GM18507 (cell line): ENCODE measurements at places on chromosomes 3 and 15.
A peak's percentile ranks its signal among the peaks of the same experiment; 100 is the strongest.

GRCh38 chr15:62753518-62754221, 288.9 kb upstream of the TPM1 start:
- DNase-seq: no peak

DNA sequence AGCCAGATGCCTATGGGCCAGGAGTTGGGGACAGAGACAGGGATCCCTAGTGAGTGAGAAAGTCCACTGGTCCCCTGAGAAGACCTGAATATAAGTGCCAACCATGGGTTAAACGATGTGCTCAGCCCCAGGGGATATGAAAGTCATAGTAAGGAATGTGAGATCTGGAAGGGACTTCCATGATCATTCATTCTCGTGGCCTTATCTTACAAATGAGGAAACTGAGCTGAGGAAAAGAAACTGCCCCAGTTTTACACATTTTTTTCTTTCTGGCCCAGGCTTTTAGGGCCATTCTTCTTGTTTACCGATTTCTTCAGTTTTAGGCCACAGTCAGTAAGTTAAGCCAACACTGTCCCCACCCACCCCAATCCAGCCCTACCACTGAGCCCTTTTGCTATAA, 11.1 kb downstream of the CD80 start:
- no peak for DNase-seq

- DNase-seq: no peak
Observed at GRCh38 chr3:187986514-187986934, 167.4 kb upstream of the LPP start.

GRCh38 chr15:59558851-59559250, 52.7 kb upstream of the GCNT3 start:
- DNase-seq: no peak

GRCh38 chr15:56910801-56911200, 7.6 kb upstream of the TCF12 start:
- DNase-seq: no peak

GRCh38 chr3:25820366-25820765, 30.5 kb downstream of the OXSM start:
- no peak for DNase-seq

DNA sequence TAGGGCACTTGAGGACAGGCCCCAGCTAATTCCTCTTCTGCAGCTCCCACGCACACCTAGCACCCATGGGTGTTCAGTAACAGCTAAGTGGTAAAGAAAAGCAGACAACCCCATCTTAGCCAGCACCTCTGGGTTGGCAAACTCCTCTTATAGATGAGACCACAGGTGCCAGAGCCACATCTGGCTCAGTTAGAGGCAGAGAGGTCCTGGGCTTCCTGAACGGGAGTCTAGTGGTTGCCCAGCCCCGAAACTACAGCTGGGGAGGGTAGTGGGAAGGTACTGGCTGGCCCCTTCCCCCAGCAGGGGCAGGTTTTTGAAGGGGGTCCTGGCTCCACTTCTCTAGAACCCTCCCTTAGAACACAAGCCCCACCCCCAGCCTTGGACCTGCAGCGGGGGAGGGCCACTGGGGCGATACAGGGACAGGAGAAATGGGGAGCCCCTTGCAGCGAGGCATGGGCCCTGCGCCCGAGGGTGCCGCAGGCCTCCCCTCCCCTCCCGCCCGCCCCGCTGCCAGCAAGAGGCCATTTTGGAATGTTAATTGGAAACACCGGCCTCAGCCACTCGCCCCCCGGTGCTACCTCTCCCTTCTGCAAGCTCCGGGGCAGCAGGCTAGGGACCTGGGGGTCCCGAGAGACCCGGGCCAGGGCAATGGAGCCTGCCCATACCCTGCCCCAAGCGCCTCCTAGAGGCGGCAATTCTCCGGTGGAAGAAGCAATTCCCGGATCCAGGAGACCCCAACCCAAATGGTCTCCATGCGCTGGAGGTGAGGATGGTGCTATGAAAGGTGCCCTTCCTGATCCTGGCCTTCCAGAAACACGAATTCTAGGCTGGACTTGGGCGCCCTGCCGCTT, 1.5 kb downstream of the DUSP7 start:
- DNase-seq: no peak

GRCh38 chr3:40476478-40477470, at the start of gene ZNF619:
ZNF619 (plus strand) TSS chr3:40477122; CDS start chr3:40477980, 858 bp downstream.
- DNase-seq: peak; percentile 68

GRCh38 chr15:69405110-69405509, 9.0 kb upstream of the KIF23 start:
- no peak for DNase-seq

DNA sequence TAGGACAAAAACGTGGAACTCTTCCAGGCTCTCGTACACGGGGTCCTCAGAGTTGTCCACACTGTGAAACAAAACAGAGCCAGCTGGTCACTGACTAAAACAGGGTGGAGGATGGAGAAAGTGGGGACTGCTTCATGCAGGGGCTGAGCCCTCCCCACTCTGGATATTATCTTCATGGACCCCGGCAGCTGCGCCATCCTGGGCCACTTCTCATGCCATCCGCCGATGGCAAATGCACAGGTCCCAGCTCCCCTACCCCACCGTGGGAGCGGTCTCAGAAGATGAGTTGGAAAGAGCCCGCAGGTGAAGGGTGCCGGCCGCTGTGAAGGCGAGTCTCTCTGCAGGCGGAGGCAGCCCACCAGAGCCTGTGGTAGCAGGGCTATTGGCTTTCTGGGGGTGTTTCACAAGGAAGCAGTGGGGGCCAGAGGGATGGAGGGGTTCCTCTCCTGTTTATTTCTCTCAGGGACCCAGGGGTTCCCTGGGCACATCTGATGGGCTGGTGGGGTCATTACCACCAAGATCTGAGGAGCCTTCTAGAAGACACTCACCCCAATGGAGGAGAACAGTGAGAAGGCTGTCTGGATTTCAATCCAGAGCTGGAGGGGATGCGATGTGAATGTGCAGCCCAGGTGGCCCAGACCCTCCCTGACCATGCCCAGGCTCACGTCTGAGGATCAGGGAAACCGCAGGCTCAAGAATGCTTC, 177.3 kb downstream of the KLF13 start:
- DNase-seq: no peak

GRCh38 chr3:133428552-133428951, 28.7 kb downstream of the BFSP2 start:
- DNase-seq: no peak

- no peak for DNase-seq
Observed at GRCh38 chr3:133742351-133743091, 3.7 kb upstream of the TF start.

GRCh38 chr3:129961141-129961541, 13.4 kb upstream of the TRH start:
- no peak for DNase-seq

DNA sequence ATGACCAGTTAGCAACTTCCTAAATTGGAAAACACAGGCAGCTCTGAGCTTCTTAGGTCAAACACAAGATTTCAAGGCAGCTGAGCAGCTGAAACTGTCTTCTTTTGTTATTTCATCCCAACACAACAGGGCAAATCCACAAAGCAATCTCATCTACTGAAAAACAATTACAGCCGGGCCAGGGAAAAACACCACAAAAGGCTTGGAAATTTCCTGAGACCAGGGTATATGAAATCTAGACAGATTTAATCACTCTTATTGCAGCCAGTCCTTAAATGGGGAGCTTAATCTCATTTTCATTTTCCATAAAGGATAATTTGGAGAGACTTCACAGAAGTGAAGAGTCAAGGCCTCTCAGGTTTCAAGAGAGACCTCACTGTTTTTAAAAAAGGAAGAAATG, 181.8 kb downstream of the SSR3 start:
- no peak for DNase-seq

- no peak for DNase-seq
Observed at GRCh38 chr3:78937475-78937874, 830.3 kb downstream of the ROBO1 start.

- no peak for DNase-seq
Observed at GRCh38 chr3:65178703-65179102, 490.9 kb upstream of the ADAMTS9 start.

DNA sequence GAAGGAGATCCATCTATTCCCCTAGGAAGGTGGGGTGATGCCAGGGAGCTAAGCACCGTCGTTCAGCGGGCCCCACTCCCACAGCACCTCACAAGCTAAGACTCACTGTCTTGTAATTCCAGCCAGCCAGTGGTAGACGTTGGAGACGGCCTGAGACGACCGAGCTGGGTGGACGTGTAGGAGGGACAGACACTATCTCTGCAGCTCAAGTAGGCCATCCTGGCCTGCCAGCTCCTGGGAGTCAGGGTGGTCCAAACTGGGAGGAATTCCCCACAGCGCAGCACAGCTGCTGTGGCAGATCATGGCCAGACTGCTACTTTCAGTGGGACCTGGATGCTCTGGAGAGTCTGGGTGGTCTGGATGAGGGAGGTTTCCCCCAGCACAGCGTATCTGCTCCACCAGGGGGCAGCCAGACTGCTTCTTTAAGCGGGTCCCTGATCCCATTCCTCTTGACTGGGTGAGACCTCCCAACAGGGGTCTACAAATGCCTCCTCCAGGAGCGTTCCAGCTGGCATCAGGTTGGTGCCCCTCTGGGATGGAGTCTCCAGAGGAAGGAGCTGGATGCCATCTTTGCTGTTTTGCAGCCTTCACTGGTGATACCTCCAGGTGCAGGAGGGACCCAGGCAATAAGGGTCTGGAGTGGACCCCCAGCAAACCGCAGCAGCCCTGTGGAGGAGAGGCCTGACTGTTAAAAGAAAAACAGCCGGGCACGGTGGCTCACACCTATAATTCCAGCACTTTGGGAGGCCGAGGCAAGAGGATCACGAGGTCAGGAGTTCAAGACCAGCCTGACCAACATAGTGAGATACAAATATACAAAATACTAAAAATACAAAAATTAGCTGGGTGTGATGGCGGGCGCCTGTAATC, 27.6 kb downstream of the GNB5 start:
- DNase-seq: no peak

DNA sequence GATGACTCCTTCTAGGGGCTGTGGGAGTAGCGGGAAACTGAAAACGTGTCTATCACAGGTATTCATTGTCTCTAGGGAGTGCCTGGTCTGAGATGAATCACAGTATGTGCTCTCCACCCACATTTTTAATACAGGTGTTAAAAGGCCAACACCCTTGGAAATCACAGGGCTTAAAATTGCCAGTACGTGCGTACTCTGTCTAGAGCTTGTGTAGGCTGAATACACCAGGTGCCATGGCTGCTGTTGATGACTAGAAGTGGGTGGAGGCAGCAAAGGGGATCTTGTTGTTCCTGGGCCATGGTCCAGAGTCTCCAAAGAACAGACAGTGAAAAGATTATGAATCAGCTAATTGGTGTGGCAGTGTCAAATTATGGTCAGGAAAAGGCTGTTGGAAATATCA, 35.1 kb upstream of the P3H2 start:
- no peak for DNase-seq

DNA sequence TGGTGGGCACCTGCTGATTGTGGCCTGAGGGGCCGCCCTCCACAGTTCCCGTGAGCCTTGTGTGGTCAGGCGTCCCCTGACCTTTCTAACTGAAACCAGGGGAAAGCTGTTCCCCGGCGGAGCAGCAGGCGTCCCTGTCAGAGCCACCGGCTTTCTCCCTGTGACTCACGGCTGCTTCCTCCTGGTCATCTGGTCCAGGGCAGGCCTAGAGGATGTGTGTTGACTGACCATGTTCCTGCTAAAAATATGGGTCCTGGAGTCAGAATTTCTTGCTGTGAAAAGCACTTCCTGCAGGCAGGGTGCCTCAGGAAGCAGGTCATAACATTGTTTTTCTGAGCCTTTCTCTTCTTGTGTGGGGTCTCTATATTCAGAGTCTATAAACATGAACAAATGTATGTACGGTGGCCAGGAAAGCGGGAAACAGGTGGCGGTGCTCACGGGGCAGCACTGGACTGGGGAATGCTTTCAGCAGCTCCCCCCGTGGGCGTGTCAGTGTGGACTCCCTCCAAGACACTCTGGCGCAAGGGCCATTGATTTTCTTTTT, 38.4 kb upstream of the CGNL1 start:
- DNase-seq: no peak

DNA sequence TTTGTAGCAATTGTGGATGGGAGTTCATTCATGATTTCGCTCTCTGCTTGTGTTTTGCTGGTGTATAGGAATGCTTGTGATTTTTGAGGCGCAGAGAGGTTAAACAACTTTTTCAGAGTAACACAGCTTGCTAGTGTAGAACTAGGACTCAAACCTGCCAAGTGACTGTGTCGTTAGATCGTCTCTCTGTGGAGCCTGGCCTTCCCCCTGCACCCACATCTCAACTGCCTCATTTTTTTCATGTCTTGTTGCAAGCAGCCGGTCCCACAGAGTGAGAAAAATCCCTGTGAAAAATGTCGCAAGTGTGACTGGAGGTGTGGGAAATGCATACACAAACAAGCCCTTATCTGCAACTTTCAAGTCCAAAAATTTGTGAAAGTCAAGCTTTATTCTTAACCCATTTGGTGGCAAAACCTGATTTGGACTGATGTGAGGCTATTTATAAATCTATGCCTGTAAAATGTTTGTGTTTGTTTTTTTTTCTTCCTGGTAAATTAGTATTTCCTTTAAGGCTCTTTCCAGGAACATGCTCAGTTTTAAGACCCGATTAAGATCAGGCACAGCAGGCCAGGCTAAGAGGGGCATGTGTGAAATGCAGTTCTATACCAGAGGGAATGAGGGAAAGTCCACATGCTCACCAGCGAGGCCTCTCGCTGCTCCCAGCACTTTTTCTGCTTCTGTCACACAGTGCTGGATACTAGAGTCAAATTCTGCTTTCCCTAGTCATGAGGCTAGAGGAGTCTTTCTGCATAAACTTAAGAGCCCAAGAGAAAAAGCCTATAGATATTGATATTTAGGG, 25.8 kb downstream of the ST6GAL1 start:
- no peak for DNase-seq

DNA sequence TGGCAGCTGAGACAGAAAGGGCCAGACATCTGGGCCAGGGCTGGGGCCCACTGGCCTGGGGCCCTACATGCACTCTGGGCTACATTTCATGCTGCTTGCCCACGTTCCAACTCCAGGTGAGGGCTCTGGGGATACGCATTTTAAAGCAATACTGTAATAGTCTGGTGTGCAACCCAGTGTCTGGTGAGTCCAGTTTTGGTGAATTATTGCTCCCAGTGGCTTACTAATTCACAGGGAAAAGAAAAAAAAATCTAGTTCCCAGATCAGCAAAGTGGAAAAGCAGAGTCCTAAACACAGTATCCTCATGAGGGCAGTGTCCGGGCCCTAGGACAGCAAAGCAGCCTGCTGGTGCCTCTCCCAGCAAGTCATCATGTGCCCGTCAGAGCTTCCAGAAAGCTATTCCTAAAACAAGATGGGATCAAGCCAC, 82.4 kb downstream of the CCNL1 start:
- no peak for DNase-seq

GRCh38 chr3:98986073-98986472, 84.6 kb upstream of the DCBLD2 start:
- no peak for DNase-seq

- DNase-seq: no peak
Observed at GRCh38 chr3:48306290-48306689, 27.2 kb downstream of the SPINK8 start.

- DNase-seq: no peak
Observed at GRCh38 chr15:49876401-49877038, 242.5 kb downstream of the ATP8B4 start.
